ENCODE measurements at places on chromosomes 12 and 14. TPM values are rescaled to one million over a fixed set of nuclear protein-coding genes. Genes with fewer than 3 reads are reported as not detected.

NYNRIN gene
- polyA plus RNA-seq: 54.4 TPM

DNA sequence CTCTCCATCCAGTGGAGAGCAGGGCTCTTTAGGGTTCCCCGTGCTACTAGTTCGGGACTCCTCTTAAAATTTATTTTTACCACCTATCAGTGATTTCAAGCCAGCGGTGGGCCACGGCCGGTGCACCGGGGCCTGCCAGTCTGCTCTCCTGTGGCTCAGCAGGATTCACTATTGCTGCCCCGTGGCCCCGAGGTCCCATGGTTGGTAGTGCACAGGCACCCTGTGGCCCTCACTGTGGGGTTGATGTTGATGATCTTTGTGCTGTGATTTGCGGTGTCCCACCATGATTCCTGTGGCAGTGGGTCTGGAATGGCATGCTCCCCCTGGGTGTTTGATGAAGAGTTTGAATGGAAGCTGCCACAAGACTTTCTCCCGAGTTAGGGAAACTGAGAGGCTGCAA lies 12.6 kb upstream of the MEG3 start:
- peaks cover 5% of the 10 kb centered on the region for H3K4me1 ChIP-seq
- no peak for DNase-seq
- no peak overlapping the region for H3K4me3 ChIP-seq

- H3K27me3 ChIP-seq: no peaks in the 10 kb centered on the region
- H3K27ac ChIP-seq: no peak overlapping the region
Observed at GRCh38 chr12:7282844-7283243, 21.0 kb upstream of the ACSM4 start.

- H3K4me1 ChIP-seq: no peaks in the 10 kb centered on the region
- no peak for DNase-seq
- no peaks in the 10 kb centered on the region for H3K27me3 ChIP-seq
- no peak overlapping the region for H3K4me3 ChIP-seq
- H3K36me3 ChIP-seq: no peaks in the 10 kb centered on the region
Observed at GRCh38 chr12:19082365-19082911, 47.1 kb upstream of the PLEKHA5 start.

P2RX2 gene
- 24.1 TPM for polyA plus RNA-seq

DNA sequence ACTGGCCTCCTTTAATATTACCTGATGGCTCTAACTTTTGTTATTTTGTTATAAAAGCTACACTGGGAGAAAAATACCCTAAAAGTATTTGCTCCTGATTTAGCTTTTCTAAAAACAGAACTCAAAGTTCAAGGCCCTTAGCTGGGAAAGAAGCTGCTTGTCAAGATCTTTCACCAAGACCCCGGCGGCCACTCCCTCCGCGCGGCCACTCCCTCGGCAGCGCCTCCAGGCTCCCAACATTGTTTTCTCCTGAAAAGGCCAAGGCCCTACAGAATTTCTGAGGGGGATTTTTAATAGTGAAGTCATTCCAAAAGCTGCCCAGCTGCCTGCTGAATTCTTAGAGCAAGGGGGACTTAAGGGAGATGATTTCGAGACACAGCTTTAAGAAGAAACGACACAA lies 96.4 kb downstream of the NTN4 start:
- peak; percentile 30 for DNase-seq
- peaks cover 2% of the 10 kb centered on the region for H3K4me1 ChIP-seq
- no peak overlapping the region for H3K4me3 ChIP-seq
- no peak overlapping the region for H3K27ac ChIP-seq

BBOF1 gene
- 6.9 TPM for polyA plus RNA-seq

- no peaks in the 10 kb centered on the region for H3K36me3 ChIP-seq
- no peaks in the 10 kb centered on the region for H3K4me1 ChIP-seq
- no peaks in the 10 kb centered on the region for H3K27me3 ChIP-seq
- no peak overlapping the region for H3K27ac ChIP-seq
Observed at GRCh38 chr12:754851-755562, 2.6 kb downstream of the WNK1 start.

E2F7 gene
- polyA plus RNA-seq: 3.7 TPM

GRCh38 chr12:56677680-56678079 lies 10.4 kb downstream of the PTGES3 start:
- no peak overlapping the region for H3K4me3 ChIP-seq
- H3K27ac ChIP-seq: peak overlapping the region; percentile 46
- peaks cover 23% of the 10 kb centered on the region for H3K36me3 ChIP-seq
- no peak for DNase-seq
- H3K27me3 ChIP-seq: no peaks in the 10 kb centered on the region

- H3K4me3 ChIP-seq: no peak overlapping the region
- no peak for DNase-seq
- H3K27me3 ChIP-seq: no peaks in the 10 kb centered on the region
- peak overlapping the region; percentile 80 for H3K27ac ChIP-seq
- peaks cover 22% of the 10 kb centered on the region for H3K4me1 ChIP-seq
Observed at GRCh38 chr12:89163918-89164317, 188.4 kb downstream of the DUSP6 start.

DHRS2 gene
- polyA plus RNA-seq: 0.84 TPM

DNA sequence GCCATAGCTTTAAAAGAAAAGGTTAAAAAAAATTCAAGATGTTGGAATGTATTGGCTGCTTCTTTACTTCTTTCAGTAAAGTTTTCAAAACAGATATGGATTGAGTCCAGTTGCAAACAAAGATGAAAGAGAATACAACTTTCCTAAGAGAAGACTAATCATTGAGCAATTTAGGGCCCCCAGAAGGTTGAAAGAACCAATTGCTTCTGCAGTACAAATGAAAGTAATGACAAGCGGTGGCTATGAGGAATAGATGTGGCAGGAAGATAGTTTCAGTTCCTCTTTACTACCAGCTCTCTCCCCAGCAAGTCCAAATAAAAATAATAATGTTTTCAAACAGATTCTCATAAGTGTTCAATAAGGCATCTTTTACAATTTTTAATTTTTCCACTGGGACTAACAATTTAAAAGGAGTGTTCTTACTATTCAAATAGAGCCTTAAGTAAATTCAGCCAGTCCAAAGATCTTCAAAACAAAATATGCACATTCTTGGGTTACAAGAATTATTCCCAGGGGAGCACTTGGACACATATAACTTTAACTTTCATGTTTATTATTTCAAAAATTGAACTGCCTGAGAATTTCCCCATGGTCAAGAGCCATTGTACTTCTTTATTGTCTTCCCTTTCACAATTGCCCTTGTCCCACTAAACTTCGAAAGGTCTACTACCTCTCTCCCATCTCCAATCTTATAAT lies 62.3 kb upstream of the PPP1R12A start:
- H3K36me3 ChIP-seq: no peaks in the 10 kb centered on the region
- no peaks in the 10 kb centered on the region for H3K4me1 ChIP-seq
- no peak overlapping the region for H3K4me3 ChIP-seq
- DNase-seq: no peak
- no peak overlapping the region for H3K27ac ChIP-seq

DNA sequence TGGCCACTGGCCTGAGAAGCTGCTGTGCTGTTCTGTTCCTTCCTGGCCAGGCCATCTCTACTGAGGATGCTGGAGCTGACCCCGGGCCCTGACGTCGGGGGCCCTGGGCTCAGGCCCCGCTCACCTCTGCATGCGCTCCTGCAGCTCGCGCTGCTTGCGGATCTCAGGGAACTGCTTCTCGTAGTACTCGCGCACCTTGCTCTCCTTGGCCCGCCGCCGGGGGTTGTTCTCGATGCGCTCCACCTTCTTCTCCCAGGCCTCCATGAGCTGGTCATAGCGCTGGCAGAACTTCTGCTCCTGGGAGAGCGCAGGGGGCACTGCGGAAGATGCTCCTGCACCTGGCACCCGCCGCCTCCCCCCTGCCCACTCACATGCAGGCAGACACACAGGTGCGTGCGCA lies 135.6 kb downstream of the RFLNA start:
- H3K4me1 ChIP-seq: peaks cover 14% of the 10 kb centered on the region
- H3K4me3 ChIP-seq: no peak overlapping the region
- H3K36me3 ChIP-seq: peaks cover 59% of the 10 kb centered on the region
- H3K27me3 ChIP-seq: no peaks in the 10 kb centered on the region

DNA sequence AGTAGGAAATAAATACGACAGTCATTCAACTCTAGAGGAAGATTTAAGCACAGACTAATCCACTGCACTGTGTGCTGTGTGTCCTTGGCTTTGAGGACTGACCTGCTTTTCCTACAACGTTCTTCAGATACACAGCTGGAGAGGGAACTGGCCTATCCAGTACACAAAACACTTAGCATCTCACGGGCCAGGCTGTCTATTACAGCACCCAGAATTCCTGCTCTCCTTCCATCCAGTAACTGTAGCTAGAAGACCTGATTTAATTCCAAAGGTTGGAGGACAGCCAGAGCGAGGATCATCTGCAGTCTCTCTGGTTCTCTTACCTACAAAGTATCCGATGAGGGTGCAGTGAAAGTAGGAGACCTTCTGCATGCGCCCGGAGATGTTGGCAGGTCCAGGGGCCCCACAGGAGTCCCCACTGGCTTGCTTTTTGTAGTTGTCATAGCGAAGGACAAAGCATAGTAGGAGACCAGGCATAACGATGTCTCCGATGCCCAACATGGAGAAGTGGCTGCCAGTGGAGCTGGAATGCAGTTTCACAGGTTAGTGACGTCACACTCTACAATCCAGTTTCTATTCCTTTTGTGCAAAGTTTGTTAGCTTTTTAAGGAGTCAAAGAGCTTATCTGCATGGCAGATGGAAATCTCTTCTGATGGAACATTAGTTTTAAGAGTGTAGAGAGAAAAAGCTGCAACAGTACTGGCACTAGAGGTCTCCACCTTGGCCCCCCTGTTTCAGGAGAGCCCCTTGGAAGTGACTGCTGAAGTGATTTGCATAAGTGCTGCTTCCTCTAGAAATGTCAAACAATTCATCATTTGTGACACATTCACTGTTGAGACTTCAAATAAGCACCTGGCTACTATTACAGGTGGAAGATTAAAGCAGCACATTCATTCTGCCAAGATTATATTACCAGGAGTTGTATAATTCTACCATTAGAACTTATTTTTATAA lies 41.7 kb downstream of the ACADS start:
- peak overlapping the region; percentile 82 for H3K27ac ChIP-seq
- no peak overlapping the region for H3K4me3 ChIP-seq
- H3K36me3 ChIP-seq: peaks cover 72% of the 10 kb centered on the region
- peaks cover 17% of the 10 kb centered on the region for H3K4me1 ChIP-seq
- H3K27me3 ChIP-seq: no peaks in the 10 kb centered on the region

- H3K27me3 ChIP-seq: no peaks in the 10 kb centered on the region
- H3K36me3 ChIP-seq: no peaks in the 10 kb centered on the region
- H3K27ac ChIP-seq: no peak overlapping the region
- H3K4me3 ChIP-seq: no peak overlapping the region
- DNase-seq: no peak
- no peaks in the 10 kb centered on the region for H3K4me1 ChIP-seq
Observed at GRCh38 chr12:103882861-103883596, 42.0 kb upstream of the NT5DC3 start.

VRK1 gene
- polyA plus RNA-seq: 13.3 TPM
